ENCODE measurements at places on chromosomes 12 and 14.
A peak's percentile ranks its signal among the peaks of the same experiment; 100 is the strongest.

- no peak for DNase-seq
These were observed 507.6 kb downstream of the PCNX1 start for GRCh38 chr14:71414631-71415403.

GRCh38 chr14:101061411-101062064 lies 158.0 kb upstream of the RTL1 start:
- no peak for DNase-seq

GRCh38 chr14:55052269-55052930 lies 953 bp downstream of the MAPK1IP1L start:
- no peak for DNase-seq

DNA sequence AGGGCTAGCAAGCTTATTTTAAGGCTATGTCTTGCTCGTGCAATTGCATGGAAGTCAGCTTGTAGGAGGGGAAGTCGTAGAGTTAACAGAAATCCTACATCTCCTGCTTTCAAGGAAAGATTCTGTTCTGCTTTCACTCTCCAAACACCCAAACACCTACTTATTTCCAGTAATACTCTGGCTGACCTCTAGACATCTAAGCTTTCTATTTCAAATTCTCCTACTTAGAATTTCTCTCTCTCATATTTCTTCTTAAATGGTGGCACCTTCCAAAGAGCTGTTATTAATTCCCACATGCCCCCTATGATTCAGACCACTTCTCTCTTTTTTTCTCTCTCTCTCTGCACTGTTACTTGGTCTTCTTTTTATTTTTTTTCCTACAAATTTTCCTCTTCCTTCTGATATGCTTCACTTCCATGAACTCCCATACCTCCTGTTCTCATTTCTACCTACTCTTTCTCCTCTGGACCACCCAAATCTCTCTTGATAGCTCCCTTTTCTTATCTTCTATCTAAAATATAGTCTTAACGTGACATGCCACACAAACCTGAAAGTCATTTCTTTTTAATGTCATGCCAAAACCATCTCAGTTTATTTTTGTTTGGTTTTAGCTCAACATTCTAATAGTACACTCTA lies 90.8 kb downstream of the RPS6KA5 start:
- DNase-seq = no peak

DNA sequence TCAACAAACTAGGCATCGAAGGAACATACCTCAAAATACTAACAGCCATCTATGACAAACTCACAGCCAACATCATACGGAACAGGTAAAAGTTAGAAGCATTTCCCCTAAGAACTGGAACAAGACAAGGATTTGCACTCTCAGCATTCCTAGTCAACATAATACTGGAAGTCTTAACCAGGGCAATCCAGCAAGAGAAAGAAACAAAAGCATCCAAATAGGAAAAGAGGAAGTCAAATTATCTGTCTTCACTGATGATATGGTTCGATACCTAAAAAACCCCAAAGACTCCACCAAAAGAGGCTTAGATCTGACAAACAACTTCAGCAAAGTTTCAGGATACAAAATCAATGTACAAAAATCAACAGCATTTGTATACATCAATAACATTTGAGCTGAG lies 32.5 kb downstream of the CCDC38 start:
- DNase-seq = no peak

DNA sequence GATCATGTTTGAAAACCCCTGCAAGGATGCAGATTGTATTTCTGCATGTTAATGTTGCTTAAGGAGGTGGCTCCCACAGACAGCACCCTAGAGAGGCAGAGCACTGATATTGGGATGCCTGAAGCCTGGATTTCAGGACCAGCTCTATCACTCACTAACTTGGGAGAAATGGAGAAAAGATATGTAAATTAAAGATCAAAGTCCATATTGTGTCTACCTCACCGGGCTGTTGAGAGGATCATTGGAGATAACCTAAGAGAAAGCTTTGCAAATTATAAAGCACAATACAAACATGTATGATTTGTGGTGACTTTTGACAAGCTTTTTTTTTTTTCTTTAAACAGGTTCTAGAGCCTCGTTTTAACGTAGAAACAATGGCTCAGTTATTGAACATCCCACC lies 7.6 kb upstream of the REP15 start:
- DNase-seq = no peak

DNA sequence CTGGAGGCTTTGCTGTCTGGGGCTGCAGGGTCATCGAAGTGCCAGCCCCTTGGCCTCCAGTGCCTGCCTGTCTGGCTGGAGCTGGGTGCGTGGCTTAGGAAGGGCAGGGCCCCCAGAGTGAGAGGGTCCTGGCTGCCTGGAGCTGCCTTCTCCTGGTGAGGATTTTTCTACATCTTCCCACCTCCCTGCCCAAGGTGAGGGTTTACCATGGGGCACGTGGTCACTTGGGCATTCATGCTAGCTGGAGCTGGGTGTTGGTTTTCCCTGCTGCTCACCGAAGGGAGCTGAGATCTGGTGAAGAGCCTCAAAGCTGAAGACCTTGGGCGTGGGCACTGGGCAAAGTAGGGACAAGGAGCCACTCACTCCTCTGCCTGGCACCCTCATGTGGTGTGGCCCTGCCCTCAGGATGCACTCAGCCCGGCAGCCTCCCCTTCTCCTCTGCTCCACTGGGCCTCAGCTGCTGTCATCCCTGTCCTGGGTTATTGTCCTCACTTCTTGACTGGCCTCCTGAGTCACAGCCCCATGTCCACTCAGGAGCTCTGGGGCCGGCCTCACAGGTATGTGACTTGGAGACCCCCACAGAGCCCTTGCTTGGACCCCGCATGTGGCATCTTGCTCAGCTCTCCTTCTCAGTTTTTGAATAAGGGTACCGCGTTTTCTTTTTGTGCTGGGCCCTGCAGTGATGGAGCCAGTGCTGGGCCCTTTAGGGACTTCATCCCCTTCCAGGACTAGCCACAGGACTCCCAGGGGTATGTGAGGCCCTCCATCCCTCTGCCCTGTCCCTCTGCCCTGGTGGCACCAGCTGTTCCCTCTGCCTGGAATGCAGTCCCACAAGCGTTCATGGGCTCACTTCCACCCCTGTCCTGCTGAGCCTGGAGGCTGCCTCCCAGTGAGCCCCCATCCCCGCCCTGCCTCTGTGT lies 1.6 kb downstream of the CEP170B start:
- DNase-seq = no peak

- peak; percentile 37 for DNase-seq
These were observed 63.3 kb upstream of the HSPB8 start for GRCh38 chr12:119115296-119115905.

GRCh38 chr14:91755570-91756295 lies 23.8 kb upstream of the CATSPERB start:
- no peak for DNase-seq

DNA sequence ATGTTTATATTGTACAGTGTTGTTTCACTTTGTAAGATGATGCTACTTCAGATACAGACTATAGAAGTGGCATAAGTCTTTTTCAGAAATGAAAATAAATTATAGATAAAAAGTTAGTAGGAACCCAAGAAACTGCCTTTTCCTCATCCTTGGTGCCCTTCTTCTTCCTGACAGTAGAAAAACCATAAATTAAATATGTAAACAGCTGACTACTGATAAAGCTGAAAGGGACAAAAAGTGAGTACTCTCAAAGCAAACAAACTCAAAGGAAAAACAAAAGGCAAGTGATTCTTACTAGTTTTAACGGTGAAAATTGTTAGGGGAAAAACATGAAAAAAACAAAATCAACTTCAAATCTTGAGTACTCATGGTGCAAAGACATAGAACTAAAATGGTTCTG lies 8.6 kb upstream of the C12orf50 start:
- DNase-seq = no peak

DNA sequence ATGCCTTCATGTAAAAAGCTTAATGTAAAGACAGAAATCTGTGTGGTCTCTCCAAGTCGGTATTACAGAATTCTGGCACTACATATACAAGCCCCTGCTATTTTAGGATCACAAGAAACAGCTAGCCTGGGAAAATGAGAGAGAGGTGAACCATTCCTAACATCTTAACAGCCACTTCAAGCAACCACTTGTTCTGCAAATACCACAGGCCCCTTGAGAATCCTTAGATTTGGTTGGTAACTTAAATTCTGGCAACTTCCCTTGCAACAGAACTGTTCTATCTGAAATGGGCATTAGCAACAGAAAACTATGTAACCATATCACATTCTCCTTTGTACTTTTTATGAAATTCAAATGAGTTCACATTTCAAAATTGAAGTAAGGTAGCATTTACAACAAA lies 68.5 kb downstream of the SPPL3 start:
- DNase-seq = no peak

DNA sequence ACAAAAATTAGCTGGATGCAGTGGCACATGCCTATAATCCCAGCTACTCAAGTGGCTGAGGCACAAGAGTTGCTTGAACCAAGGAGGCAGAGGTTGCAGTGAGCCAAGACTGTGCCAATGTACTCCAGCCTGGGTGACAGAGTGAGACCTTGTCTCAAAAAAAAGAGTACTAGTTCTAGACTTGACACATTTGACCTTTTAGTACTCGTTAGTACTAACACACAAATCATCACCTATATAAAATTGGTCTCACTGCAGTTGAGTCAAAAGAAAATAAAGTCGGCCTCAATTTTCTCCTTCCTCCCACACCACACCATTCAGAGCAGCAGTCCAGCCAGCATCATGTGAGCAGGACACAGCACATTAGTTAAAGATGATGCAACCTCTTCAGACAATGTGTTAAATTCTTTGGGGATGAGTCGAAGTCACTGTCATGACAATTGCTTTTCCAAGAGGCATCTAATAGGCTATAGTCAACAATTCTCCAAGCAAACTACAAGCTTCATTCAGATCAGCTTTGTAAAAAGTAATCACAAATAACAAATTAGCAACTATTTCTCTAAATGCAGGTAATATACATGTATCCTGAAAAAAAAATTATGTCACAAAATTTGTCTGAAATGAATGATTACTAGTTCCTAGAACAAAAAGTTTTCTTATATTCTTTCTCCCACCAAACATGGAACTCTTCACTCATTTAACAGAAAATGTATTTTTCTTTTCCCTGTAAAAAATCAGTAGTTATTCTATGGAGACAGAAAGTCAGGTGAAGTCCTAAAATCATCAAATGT lies 55.6 kb downstream of the CLIP1 start:
- no peak for DNase-seq

- peak; percentile 29 for DNase-seq
These were observed 3.4 kb downstream of the PPTC7 start for GRCh38 chr12:110579535-110580253.

DNA sequence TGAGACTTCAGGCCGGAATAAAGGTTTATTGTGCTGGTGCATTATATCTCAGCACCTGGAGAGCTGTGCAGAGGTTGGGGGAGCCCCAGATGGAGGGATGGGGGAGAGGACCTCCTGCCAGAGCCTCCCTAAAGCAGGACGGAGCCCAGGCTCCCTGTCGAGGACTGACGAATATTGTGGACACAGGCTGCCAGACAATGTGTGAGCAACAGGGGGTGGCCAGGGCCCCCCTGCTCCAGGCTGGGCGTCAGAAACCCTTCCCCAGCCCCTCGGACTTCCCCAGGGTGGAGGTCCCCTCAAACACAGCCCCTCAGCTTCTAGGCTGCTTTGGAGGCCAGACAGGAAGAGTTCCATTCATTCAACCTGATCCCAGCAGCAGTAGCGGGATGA lies 8.0 kb downstream of the TMEM119 start:
- DNase-seq = no peak

- no peak for DNase-seq
These were observed 18.8 kb upstream of the SLCO1A2 start for GRCh38 chr12:21353487-21353886.

DNA sequence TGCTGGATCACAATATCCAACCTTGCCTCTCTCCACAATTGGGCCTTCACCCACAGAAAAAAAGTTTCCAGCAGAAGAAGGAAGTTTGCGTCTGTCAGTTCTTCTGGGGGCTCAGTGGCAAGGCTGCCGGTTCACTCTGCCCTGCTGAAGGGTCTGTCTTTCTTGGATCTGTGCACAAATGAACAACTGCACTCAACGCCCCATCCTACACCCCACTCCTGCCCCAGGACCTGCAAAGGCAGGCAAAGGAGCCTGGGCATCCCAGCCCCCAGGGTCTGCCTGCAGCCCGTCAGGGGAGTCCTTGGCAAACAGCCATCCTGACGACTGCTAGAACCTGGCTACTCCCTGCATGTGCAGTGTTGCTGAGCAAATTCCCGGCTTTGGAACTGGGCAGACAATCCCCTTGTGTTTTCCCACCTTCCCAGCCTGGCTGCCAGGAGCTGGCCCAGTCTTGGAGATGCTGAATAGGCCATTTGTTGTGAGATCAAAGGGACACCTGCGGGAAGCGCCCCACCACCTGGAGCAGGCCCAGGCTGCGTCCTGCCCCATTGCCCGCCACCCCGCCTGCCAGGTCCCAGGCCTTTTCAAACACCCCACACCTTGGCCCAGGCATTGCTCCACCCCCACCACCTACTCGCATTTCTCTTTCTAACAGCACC lies 311.9 kb downstream of the BCL11B start:
- DNase-seq = no peak

DNA sequence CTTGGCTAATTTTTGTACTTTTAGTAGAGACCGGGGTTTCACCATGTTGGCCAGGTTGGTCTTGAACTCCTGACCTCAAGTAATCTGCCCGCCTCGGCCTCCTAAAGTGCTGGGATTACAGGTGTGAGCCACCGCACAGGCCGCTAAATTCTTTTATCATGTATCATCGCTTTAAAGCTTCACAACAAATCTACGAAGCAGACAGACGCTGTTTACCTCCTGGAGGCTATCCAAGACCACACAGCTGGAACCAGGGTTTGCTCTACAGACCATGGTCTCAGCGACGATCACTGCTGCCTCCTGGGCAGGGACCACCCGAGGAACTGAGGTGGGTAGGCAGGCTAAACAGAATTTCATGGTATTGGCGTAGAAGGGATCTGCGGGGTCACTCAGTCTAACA lies 27.2 kb downstream of the KRT80 start:
- DNase-seq = no peak

- DNase-seq = peak; percentile 93
These were observed at the start of gene RNF10 for GRCh38 chr12:120534203-120534702. TSS of gene RNF10 (plus strand) at chr12:120534356. CDS start at chr12:120534812, 456 bp downstream.

- peak; percentile 75 for DNase-seq
These were observed 36.7 kb downstream of the TMBIM6 start for GRCh38 chr12:49777800-49778748.

GRCh38 chr14:77618381-77618970 lies 2.0 kb upstream of the SPTLC2 start:
- no peak for DNase-seq

GRCh38 chr12:92147491-92147890 lies 1.8 kb upstream of the BTG1 start:
- DNase-seq = no peak

- DNase-seq = no peak
These were observed 38.2 kb downstream of the PLXNC1 start for GRCh38 chr12:94186278-94187241.

DNA sequence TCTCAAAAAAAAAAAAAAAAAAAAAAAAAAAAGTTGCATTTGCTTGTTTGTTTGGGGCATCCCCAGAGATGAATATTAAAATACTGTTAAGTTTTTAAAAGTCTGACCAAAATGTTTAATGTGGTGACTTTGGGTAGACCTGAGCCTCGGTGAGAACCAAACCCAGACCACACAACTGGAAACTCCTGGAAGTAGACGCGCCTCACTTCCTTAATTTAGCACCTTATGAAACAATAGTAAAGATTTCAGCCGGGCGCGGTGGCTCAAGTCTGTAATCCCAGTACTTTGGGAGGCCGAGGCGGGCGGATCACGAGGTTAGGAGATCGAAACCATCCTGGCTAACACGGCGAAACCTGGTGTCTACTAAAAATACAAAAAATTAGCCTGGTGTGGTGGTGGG lies 9.3 kb downstream of the NFKBIA start:
- DNase-seq = no peak

Data from B cell (primary cell).